ENCODE measurements at places on chromosomes 6 and 20.

GRCh38 chr20:22833851-22834250 is 201.3 kb upstream of the SSTR4 start:
- DNase-seq, result no peak

DNA sequence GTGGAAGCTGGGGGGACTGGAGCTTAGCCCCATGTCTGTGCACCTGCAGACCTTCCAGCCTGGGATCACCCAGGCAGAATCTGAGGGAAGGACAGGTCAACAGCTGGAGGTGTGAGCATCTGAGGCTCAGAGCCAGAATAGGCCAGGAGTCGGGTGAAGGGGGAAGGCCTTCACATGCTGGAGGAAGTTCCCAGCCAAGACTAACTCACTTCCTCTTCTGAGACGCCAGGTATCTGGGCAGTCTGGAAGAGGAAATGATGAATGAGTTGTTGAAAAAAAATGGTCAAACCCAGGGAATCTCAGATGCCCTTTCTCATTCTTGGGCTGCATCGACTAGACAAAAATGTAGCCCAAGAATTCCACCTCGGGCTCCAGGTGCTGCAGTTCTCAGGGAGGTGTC is 73.6 kb upstream of the TIAM2 start:
- no peak for DNase-seq

DNA sequence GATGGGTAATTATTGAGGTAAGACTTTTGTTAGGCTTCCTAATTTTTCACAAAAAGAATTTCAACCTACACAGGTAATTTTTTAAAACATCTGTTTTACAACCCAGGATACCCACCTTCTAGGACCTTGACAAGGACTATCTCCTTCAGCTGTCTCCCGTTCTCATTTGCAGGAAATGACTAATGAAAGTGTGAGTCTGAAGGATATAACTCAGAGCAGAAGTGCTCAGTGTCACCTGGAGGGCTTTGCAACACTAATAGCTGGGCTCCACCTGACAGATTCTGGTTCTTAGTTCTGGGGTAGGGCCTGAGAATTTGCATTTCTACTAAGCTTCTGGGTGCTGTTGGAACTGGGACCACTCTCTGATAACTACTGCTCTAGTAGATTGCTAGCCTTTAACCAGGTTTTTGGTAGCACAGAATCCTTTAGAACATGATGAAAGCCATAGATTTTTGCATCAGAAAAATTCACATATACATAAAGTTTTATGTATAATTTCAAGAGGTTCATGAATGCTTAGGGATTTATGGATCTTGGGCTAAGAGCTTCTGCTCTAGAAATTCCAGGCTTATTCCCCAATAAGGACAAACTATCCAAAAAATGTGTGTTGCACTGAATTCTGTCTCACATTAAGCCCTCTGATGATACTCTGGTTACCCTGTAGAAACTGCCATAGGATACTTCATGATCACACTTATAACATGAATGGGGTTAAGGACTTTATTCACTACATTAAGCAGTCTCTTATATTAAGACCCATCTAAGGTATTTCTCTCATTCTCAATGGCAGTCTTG is 30.3 kb downstream of the AK9 start:
- no peak for DNase-seq

GRCh38 chr6:68197356-68197755 is 437.7 kb upstream of the ADGRB3 start:
- no peak for DNase-seq

DNA sequence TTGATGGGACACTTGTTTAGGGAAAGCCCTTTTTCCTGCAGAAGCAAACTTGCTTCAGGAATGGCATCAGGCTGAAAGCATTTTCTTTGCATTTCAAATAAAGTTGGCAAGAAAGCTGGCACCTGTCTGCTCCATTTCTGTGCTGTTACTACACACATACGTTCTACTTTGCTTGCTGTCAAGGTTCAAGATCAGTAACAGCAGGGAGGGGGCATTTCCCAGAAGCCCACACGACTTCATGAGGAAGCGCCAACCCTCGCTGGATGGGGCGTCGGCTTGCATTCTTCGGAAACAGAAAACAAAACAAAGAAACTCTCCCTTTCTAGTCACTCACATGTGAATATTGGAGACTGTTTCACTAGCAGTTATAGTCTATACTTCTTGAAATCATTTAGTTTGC is 46.4 kb downstream of the AKAP12 start:
- DNase-seq, result no peak

DNA sequence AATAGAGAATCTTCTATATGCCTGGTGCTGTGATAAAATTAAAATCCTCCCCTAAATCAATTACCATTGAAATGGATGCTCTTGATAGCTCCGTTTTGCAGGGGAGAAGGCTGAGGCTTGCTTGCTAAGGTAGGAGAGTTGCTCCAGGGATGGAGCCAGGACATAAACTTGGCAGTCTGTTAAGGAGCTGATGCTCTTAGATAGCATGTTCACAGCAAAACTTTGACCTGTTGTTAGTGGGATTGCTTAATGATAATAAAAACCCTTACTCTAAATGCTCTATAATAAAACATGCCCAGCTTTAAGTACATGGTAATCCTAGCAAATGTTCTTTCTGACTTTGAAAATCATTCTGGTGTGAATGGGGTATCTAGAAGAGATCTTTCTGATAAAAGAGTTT is 228.4 kb upstream of the JAG1 start:
- no peak for DNase-seq

DNA sequence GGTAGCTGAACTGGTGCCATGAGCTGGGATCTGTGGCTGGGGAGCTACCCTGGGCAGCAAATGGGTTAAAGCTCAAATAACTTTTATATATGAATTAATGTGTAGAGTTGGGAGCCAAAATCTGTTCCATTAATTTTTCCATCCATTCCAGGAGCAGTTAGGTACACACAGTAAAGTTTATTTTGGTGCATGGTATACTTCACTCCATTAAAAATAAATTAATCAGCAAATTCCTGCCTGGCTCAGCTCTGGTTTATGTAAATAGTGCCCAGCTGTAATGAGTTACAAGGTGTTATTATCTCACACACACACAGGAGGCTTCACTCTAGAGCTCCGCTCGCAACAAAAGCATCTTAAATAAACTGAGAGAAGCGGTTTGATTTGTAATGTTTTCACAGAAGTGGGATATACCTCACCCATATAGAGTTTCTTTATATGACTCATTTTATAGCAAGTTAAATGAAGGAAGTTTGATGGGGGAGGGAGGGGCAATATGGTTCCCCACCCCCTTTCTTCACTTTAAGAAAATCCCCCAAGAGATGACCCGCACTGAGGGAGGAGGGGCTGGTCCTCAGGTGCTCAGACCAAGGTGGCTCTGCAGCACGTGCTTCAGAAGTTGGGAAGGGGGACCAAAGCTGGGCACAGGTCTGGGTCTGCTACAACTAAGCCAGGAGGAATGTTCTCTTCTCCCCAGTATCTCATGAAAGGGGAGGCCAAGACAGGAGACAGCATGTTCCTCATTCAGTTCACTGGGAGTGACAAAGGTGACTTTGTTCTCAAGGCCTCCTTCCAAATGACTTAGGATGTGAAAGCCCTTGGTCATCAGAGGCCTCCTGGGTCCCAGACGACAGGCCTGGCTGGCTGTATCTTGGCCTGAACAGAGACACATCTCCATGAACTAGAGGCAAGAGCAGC is 10.5 kb upstream of the FAM83C start:
- DNase-seq, result no peak

GRCh38 chr20:20248620-20249200 is 119.2 kb upstream of the INSM1 start:
- DNase-seq, result no peak

DNA sequence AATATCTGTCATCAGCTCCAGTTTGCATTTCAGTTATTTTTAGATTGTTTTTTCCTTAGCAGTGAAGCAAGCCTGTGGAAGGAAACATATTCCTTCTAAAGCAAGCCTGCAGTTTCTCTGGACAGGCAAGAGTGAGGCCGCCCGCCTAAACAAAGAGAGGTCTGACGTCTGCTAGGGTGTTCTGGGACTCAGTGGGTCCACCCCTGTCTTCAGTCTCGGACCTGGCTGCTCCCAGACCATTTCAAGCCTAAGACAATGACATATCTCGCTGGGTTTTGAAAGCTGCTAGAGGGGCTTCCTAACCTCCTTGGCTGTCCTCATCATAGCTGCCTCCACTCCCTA is 36.8 kb upstream of the RNF24 start:
- DNase-seq, result no peak

DNA sequence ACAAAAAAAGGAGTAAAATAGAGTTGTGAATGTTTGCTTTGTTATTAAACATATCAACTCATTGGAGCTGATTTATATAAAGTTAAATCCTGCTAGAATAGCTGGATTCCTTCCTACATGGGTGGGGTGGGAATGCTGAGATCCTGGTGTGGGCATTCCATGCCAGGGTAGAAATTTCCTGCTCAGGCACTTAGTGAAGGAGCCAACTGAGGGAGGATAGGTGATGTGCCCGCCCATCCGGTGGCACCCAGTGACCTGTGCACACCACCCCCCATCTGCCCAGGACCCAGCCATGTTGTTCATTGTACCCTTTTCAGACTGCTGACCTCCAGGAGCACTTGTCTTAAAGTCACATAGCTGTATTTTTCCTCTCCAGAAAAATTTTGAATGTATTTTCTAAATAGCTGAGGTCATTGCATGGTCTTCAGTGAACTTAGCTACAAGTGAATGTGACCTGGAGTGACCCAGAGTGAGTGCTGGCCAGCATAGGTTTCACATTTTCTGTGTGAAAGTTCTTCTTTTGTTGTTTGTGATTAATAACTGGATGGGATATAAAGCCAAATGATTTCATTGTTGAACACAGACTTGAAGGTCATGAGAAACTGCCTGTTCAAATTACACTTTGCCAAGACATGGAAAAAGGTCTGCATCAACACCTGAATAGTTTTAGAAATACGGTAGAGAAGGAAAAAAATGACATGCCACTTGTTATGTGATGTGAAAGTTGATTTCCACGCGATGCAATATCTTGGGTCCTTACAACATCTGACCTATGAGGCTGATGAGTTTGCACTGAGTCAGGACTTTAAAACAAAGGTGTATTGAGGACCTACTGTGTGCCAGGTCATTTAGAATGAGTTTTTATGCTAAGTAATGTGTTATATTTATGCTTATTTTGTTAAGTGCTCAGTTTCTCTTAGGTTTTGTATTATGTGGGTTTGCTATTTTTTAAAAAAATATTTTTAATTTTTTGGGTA is 77.2 kb downstream of the UTRN start:
- DNase-seq, result no peak

GRCh38 chr6:169211881-169212280 is 41.8 kb downstream of the THBS2 start:
- DNase-seq, result no peak

DNA sequence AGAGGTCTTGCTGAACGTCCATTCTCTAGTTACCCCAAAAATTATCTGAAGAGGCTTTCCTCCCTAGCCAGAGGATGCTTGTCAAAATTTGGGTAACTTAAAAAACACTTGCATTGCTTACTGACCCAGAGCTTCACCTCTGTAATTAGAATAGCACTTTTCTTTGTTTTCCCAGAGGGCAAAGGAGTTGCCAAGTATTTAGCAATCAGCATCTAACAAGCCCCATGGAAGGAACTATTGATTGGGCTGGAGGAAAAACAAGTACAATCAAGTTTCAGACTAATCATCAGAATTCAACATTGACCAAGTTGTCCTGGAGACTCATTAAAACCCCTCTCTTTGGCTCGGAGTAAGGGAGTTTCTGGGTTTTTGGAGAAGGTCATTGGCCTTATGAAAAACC is 226.4 kb downstream of the TBC1D7 start:
- DNase-seq, result no peak

DNA sequence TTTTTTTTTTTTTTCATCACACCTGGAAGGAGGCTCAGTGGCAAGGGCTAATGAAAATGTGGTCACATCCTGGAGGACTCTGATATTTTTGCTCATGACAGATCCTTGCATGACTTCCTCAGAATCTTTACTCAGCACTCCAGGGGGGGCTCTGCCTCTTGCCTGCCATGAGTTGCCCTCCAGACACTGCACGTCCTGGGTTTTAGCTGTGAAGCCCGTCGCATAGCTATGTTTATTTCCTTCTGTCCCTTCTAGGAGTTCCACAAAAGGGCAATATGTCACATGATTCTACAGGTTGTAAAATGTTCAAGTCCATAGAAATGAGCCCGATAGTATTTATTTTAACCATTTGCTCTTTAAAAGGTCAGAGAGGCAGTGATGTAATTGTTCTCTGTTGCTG is 18.2 kb downstream of the MAS1 start:
- no peak for DNase-seq

DNA sequence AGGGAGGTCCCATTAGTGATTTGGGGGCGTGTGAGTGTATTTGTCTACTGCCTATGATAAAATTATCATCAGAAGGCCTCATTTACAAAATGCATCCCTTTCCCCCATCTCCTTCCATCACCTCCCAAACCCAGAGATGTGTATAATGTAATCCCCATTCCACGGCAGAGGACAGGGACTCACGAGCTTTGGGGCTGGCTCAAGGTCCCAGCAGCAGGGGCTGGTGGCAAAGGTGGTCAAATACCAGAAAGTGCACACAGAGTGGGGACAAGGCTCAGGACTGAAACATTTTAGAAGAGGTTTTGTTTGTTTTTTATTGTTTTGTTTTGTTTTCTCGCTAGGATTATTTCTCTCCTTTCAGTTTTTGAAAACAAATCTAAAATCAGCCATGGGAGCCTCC is 68.5 kb upstream of the TOP1 start:
- DNase-seq, result no peak

- DNase-seq, result no peak
Measured at GRCh38 chr6:35376281-35376680, 33.9 kb downstream of the PPARD start.

GRCh38 chr6:37960139-37960935 is 140.8 kb downstream of the ZFAND3 start:
- DNase-seq, result no peak

DNA sequence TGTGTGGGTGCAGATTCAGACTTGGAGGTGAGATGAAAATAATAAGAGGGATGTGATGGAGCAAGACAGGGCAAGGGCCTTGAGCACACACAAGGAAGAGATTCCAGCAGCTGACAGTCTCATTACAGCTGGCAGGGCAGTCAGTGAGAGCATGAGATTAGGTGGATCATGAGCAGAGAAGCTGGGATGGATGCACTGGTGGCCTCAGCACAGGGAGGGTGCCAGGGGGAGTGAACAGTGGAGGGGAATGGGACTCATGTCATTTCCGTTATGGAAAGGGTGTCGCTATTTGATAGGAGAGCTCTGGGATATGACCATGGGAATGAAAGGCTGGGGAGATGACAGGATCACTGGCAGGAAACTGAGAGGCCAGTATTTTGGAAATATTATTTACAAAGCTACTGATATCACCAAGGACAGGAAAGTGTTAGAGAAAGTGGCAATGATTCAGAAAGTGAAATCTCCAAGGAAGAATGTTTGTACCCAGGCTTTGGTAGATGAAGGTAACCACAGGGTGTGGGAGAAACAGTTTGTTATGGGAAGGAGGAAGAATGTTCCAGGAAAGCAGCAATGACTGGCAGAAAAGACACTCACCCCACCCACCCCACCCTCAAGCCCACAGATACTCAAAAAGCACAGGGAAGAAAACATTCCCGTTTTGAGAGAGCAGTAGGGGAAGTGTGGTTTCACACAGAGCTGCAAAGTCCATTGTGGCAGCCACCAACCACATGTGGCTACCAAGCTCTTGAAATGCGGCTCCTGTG is 214.7 kb upstream of the PROKR2 start:
- no peak for DNase-seq

All from NCI-H2029 treated with DMSO at 0.1 percent for 48 hours (cell line).